ENCODE measurements at places on chromosomes 5 and 9.

DNA sequence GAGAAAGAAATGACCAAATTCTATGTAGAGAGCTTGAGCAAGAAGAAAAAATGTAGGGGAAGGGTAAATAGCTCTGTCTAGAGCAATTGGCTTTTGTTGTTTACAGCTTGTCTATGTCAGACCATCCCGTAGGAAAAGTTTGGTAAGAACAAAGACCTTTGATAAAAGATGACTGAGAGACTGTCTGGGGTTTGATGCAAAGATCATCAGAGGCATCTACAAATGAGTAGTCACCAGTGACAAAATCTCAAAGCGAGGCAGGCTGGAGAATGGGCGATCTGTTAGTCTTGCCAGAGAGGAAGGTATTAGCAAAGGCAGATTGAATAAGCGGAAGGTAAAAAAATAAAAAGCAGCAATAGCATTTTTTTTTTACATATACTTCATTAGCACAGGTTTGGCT is 125.0 kb upstream of the RASGRF2 start:
- no peak for DNase-seq

GRCh38 chr5:173451031-173451430 is 122.8 kb upstream of the STC2 start:
- peak; percentile 56 for DNase-seq

DNA sequence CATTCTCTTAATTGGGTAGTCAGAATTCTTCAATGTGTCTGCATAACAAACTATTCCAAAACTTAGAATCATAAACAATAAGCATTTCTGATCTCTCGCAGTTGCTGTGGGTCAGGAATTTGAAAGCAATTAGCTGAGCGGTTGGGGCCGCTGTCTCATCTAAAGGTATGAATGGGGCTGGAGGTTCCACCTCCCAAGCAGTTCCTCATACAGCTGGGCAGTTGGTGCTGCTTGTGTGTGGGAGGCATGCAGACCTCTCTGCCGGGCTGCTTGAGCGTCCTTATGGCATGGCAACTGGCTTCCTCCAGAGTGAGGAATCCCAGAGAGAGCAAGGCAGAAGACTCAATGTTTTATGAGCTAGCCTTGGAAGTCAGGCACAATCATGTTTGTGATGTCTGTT is 30.2 kb upstream of the SEMA4D start:
- DNase-seq: no peak

DNA sequence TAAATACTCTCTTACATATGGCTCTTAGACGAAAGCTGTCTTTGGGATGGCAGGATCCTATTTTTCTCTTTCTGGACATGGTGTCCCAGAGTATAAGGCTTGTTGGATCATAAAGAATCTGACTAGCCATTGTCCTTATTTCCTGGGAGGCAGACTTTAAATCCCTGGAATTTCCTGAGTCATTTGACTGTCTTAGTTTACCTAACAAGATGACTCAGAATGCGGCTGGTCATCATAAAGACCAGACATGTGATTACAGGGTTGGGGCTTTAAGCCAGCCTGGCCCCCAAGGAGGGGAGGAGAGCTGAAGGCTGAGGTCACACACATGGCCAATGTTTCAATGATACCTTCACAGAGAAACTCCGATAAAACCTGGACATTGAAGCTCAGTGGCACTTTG is 37.2 kb downstream of the FAM240B start:
- no peak for DNase-seq

- DNase-seq: no peak
Measured at GRCh38 chr5:56616454-56617160, 198.7 kb upstream of the MAP3K1 start.

DNA sequence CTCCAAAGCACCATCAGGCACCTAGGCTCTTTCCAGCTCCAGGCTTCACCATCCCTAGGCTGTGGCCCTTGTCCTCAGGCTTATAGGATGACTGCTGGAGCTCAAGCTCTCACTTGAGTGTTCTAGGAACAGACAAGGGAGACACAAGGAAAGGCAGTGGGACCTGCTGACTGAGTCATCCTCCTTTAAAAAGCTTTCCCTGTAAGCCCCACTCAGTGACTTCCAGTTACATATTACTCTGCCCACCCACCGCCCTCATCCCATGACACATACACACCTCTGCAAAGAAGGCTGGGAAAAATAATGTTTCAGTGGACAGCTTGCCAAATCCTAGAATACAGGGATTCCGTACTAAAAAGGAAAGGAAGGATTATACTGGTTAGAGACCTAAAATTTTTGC is 154.2 kb upstream of the ZNF366 start:
- DNase-seq: no peak

DNA sequence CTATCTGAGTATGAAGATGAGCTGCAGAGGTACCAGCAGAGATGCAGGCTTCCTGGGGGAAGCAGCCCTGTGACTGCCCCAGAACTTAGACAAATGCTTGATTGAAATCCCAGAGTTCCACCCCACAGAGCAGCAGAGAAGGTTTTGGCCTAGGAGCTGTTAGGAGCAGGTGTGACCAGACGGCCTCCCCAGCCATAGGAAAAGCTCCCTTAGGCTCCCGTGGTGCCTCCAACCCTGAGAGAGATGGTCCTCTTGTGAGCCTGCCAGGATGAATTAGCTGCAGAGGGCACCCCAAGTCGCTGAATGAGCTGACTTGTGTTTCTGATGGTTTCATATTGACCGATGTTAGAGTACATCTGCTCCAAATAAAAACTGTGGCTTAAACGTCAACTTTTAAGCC is 22.1 kb downstream of the NTRK2 start:
- no peak for DNase-seq

- DNase-seq: no peak
Measured at GRCh38 chr9:129713402-129713679, 39.5 kb downstream of the PTGES start.

- DNase-seq: no peak
Measured at GRCh38 chr5:54885636-54886035, 99.8 kb downstream of the ESM1 start.

- no peak for DNase-seq
Measured at GRCh38 chr5:173201636-173202265, 33.3 kb downstream of the NKX2-5 start.

DNA sequence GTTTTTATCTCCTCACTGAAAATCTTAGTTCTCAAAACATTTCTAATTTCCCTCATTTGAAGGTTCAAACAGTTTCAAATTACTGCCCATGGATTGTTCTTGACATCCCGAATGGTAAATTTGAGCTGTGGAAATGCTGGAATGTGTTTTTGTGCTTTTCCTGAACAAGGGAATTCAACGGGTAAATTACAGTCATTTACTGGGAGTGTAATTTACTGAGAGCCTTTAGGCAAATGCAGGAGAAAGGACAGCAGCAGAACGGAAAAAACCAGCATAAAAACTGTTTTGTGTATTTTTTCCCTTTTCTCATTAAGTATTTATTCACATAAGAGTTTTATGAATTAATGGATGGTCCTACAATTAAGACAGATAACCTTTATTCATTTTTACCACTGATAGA is 139.2 kb downstream of the PBX3 start:
- DNase-seq: no peak

DNA sequence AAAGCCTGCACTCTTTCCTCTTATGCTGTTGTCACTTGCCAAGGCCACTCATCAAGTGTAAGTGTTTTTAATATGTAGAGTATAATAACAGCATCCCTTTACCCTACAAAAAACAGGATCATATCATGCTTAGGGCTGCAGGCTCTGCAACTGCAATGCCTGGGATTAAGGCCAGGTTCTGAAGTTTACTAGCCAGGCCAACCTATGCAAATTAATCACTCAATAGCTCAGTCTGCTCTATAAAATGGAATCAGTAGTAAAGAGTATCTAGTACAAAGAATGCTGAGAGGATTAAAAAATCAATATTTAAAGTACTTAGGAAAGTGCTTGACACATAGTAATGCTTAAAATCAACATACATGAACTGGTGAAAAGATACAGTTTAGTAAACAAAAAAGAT is 253.3 kb downstream of the EDIL3 start:
- no peak for DNase-seq

DNA sequence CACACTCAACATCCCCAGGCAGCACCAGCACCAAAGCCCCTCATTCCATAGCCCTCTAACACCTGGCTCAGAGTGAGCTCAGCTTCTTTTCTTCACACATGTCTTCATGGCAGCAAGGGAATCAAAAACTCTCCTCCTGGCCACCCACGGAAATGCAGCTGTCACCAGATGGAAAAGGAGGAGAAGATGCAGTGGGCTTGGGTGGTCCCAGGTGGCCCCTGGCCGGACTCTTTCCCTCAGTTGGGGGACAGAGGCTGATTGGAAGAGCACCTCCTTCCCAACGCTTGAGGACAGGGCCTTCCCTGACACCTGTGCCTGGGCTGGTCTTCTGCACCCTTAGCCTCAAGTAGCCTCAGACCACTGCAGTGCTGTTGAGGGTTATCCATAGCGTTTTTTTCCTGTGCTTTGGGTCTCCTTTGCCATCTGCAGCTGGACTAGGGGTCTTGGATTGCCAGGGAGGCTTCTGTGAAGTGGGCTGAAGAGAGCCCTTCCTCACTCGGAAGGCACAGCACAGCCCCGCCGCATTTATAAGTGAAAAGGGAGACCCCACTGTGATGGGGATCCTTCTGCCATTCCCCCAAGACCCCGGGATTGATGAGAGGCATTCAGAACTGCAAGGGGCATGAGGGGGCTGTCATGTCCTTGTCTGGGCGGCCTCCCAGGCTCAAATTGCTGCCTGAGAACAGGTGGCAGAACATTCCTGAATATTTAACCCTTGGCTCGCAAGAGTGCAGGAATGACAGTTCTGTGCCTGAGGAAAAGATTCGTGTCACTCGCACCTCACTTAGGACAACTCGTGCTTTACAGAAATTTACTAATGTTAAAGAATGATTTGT is 200.0 kb downstream of the AUH start:
- no peak for DNase-seq

- DNase-seq: no peak
Measured at GRCh38 chr5:39758426-39758825, 333.6 kb upstream of the DAB2 start.

- no peak for DNase-seq
Measured at GRCh38 chr5:180643191-180643851, 6.1 kb downstream of the FLT4 start.

DNA sequence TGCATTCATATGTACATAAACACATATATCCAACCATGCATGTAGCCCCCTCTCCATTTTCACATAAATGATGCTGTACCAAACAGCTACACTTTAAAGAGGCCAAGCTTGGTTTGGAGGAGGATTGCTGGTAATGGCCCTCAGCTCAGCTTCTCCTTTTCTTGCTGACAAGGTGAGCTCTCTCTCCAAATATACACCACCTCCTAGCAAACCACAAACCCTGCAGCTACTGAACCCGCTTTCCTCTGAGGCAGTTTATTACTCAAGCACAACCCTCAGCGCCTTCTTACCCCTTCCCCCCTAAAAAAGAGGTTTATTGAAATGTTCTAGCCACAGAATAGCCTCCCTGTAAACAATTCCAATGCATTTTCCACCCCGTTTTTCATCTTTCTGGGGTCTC is 54.0 kb downstream of the ALG2 start:
- peak; percentile 36 for DNase-seq

- no peak for DNase-seq
Measured at GRCh38 chr5:133527311-133527710, 85.0 kb downstream of the FSTL4 start.

GRCh38 chr5:68652534-68652965 is 437.0 kb downstream of the PIK3R1 start:
- no peak for DNase-seq

Measured in Jurkat, Clone E6-1 (cell line).